ENCODE measurements at places on chromosomes 5 and 9.

- DNase-seq, result no peak
Measured at GRCh38 chr9:34377404-34377746, 677 bp upstream of the MYORG start.

- DNase-seq, result no peak
Measured at GRCh38 chr5:174387448-174387847, 336.9 kb upstream of the MSX2 start.

GRCh38 chr5:131289738-131290137, 25.9 kb downstream of the CDC42SE2 start:
- DNase-seq, result no peak

DNA sequence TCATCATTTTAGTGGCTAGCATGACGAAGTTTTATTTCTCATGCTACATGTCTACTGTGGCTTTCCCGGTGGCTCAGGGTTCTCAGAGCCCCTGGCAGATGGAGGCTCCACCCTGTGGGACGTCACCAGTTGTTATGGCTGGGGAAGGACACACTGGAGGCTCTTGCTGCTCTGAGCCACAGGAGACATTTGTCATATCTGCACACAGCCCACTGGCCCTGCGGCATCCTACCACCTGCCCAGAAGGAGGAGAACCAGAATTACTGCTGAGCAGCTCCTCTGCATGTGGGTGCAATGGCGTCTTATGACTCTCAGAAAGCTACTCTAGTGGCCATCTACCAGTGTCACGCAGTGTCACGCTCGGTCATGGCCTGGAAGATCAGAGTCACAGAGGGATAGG, 6.6 kb downstream of the OR13J1 start:
- no peak for DNase-seq

DNA sequence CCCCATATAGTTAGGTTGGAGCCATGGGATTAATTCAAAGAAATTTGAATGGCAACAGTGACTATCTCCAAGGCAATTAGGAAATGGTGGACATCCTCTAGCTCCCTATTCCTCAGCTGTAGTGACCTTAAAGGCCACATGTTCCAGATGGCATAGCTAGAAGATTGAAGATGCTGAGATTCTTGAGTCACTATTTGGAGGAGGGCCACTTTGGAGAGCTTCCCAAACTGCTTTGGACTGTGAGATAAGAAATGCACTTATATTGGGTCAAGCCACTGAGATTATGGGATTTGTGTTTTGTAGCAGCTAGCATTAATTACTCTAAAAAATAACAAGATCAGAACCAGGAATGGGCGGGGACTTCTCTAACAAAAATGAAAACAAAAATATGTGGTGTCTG, 636.2 kb upstream of the CCNG1 start:
- no peak for DNase-seq

DNA sequence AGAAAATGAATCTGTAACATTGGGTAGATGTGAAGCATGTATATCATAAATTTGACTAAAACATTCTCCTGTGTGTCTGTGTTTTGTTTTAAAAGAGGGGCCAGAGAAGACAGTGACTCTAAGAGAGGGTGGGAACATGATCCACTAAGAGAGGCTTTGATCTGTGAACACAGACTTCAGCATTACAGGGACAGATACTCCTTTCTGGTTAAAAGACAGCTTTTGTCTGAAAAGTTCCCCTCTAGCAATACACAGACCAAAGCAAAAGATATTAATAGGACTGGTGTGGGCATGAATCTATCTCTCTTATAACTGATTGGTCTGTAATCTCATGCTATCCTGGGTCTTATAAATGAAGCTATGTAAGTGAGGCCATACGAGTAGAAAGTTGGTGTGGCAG, 150.9 kb downstream of the NUDT12 start:
- DNase-seq, result no peak

DNA sequence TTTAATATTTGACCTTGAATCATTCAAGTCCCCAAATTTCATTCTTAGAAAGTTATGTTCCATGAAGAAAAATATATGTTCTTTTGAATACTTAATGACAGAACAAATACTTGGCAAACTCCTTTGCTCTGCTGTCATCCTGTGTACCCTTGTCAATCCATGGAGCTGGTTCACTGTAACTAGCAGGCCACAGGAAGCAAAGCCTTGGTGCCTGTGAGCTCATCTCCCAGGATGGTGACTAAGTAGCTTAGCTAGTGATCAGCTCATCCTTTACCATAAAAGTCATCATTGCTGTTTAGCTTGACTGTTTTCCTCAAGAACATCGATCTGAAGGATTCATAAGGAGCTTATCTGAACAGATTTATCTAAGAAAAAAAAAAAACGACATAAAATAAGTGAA, 65.4 kb downstream of the WDR41 start:
- DNase-seq, result no peak

GRCh38 chr5:177494346-177495195, 2.8 kb downstream of the PDLIM7 start:
- DNase-seq, result no peak

GRCh38 chr9:21317956-21318923, 13.1 kb upstream of the IFNA5 start:
- DNase-seq, result no peak

DNA sequence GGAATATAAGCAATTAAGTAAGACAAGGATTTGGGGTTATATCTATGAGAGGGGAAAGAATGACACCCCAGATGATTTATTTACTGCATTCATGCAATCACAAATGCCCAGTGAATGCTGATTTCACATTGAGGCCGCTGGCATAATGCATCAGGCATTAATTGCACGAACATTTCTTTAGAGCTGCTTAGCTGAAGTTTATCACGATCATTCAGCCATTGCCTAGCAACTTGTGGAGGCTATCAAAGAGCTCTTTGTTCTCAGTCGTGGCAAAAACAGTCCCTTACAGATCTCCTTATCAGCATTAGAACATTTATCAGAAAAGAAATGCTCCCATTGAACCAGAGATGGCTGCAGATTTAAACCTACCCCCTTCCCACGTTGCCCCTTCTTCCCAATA, 88.7 kb upstream of the PRRC1 start:
- DNase-seq, result no peak

DNA sequence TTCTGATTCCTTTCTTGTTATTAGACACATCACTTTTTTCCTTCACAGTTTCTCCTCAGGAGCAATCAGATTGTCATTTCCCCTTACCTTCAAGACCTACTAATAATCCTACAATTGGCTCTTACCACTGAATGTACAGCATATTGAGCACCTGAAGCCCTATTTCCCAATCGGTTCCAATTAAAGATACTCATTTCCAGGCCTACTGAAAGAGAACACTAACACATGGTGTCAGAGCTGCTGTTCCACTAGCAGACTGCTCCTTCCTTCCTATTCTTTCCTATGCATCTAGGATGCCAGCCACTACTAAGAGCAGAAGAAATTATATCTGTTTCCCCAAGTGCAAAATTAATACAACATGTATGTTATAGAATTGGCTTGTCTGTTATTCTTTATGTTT, 34.6 kb downstream of the SKIC3 start:
- no peak for DNase-seq

DNA sequence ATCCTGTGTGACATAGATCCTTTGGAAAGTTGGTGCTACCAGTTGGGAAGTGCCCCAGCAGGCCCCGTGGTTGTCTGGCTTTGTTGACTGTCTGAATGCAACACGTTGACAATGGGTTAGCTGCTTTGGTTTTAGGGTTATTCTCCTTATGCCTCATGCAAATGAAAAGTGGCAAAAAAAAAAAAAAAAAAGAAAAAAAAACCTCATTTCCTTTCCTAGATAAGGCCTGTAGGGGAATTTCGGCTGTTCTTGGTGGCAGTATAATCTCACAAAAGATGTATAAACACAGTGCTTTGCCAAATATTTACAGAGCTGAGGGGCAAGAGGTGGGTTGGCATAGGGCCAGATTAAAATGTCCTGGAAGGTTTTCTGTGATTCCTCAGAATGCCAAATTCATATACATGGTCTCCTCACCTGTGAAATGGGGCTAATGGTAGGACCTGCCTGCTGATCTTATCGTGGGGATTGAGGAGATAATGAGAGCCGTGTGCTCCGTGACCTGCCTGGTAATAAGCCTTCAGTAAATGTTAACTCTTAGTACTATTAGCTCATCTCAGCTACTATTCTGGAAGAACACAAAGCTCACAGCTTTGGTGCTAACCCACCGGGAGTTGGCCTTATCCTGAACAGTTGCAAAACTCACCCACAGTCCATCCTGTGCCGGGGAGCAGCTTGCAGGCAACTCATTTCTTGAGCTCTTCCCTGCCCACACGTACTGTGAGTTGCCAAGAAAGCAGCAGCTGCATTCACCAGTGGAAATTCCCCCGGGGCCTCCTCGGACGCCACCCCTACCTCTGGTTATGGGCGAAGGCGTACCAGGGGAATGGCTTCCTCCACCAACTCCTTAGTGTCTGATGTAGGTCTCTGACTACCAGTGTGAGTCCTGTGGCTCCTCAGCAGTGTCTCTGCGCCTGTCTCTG, 220.3 kb downstream of the NR3C1 start:
- no peak for DNase-seq

- DNase-seq, result no peak
Measured at GRCh38 chr9:97425336-97425972, 13.6 kb downstream of the TDRD7 start.

DNA sequence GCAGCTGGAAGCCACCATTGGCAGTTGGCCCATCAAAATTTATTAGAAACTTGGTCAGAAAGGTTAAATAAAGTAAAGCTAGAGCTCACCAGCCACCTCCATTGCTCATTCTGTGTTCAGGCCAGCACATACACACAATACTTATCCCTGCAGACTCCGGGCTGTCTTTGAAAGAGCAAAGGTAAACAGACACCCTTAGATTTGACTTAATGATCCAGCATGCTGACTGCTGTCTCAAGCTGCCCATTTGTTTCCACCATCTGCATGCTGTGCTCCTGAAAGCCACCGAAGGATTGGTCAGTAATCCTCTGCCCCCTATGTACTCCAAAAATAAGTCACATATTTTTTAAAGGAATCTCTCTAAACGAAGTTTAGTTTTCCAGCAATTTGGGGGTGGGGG, 1059.8 kb upstream of the DMAC1 start:
- no peak for DNase-seq

DNA sequence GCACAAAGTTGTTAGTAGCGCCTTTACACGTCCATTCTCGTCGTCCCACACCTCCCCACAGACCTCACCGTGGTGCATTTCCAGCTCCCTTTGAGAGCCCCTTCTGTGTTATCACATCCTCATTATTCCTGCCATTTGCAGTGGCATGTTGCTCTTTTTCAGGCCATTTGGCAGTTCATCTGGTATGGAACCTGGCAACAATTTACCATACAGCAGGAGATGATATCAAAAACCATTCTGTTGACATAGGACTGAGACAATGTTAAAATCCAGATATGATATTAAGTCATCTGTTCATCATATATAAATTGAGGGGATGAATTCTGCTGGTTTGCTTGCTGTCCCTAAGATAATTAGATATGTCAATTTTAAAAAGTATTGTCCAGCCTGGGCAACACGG, 83.0 kb downstream of the TMEM174 start:
- no peak for DNase-seq

- DNase-seq, result no peak
Measured at GRCh38 chr5:55030220-55030619, 6.2 kb downstream of the GZMK start.

DNA sequence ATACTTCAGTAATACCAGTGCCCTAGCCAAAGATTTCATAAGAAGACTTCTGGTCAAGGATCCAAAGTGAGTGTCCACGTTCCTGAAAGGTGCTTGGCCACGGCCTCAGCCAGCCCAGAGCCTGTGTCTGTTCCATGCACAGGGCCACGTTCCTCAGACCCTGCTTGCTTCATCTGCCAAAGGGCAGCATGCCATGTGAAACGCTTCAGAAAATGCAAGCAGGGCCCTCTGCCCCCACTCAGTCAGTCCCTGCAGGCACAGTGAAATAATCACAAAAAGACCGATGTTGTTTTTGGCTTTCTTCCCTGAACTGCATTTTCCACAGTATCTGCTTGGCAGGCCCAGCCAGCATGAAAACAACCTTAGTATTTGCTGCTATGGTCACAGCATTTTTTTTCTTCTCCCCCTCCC, 85.5 kb upstream of the CTSL start:
- DNase-seq, result no peak

- no peak for DNase-seq
Measured at GRCh38 chr9:111728143-111728542, 66.6 kb downstream of the SHOC1 start.

DNA sequence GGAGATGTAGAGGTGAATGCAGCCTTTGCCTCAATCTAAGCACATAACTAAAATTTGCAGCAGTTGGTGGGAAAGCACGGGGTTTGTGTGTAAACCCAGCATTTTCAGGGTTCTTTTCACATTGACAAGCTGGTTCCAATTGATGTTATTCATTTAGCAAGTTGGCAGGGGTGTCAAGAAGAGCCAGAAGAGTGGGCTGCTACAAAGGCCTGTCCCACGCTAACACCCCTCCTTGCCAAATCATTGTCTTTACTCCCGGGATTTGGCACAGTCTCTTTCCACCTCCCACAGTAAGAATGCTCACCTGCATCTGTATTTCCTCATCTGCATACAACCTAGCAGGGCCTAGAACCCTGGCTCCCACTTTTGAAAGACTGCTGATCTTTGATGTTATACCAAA, 11.8 kb downstream of the RGMB start:
- DNase-seq, result no peak

- peak; percentile 84 for DNase-seq
Measured at GRCh38 chr9:93908591-93909241, 46.4 kb downstream of the BARX1 start.

DNA sequence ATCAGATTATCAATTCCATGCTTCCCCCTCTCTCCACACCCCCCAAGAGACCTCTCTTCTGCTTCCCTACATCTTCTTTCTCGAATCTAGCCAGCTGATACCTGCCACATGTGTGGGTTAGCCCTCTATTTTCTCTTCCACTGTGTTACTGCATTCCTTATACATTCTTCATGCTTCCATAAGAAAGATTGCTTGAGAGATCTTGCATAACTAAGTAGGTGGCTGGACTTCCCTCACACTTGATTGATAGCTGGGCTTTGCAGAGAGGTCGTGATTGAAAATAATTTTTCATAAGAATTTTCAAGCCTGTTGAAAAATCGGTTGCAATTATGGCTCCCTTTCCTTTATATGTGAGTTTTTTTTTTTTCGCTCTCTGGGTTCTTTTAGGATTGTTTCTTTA, 33.0 kb upstream of the PANK3 start:
- DNase-seq, result no peak

DNA sequence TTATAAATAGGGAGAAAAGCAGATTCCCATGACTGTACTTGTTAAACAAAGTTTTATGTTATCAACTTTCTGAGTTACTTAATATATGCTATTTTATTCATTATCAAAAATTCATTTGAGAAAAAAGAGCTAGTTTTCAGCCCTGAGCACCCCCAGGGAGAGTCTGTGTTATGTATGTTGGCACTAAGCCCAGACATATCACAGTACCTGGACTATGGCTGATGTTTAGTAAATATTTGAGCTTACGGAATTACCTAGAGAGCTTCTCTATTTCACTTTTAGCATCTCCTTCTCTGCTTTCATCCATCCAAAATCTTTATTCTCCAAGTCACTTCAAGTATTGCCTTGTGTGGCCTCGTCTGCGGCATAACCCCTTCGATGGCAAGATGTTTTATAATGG, 225.9 kb upstream of the PCSK5 start:
- peak; percentile 3 for DNase-seq
